ENCODE measurements at places on chromosomes 4 and X. TPM values are rescaled to one million over a fixed set of nuclear protein-coding genes. Genes with fewer than 3 reads are reported as not detected.

MAD2L1 gene
- 38.3 TPM for total RNA-seq

CXCL3 gene
- 4.8 TPM for total RNA-seq

SH3D19 gene
- total RNA-seq = 21.4 TPM

TLL1 gene
- 2.0 TPM for total RNA-seq

SUPT20HL2 gene
- total RNA-seq = not detected

BGN gene
- total RNA-seq = 0.69 TPM

BCORL1 gene
- total RNA-seq = 1.6 TPM

MAGEB17 gene
- not detected for total RNA-seq

FRMD7 gene
- total RNA-seq = not detected

CCKAR gene
- total RNA-seq = not detected

RHOXF2B gene
- total RNA-seq = not detected

- DNase-seq = no peak
These were observed 49.6 kb downstream of the MAP7D2 start for GRCh38 chrX:20066968-20067708.

DNA sequence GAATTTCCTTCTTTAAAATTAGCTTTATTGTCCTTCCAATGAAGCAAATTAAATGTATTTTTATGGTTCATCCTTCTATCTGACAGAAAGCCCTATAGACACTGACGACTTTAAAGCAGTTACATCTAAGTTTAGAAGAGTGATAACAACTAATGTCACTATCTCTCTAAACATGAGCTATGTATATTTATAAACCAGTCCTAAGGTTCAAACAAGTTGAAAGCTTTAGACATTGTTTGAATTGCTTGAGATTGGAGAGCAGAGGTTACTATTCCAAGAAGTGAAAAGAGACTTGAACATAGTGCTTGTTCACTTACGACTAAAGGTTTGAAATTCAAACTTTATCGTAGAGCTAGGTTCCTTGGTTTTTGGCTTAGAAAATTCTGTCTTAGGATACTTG, 30.2 kb upstream of the EIF1AX start:
- DNase-seq = no peak

DNA sequence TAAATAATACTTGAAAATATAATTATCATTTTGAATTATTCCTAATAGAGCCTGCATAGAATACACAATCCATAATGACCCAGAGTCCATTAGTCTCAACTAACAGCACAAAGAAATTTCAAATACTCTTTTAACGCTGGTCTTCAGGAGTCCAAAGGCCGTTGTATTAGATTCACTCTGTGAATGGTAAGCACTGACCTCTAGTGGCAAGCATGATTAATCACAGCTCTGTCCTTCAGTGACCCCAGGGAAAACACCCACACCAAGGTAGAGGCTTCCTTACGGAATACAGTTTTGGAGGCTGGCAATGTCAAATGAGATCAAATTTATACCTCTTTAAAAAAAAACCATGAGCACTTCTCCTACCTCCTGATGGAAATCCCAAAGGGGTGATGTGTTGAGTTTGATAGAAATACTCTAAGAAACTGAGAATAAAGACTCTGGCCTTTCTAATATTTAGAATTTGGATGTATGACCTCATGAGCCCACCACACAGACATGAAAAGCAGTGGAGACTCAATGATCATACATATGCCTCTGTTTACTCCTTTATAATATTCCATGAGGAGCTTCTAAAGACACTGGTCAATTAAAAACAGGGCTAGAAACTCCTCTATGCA, 147.2 kb upstream of the DKK2 start:
- DNase-seq = peak; percentile 27

DNA sequence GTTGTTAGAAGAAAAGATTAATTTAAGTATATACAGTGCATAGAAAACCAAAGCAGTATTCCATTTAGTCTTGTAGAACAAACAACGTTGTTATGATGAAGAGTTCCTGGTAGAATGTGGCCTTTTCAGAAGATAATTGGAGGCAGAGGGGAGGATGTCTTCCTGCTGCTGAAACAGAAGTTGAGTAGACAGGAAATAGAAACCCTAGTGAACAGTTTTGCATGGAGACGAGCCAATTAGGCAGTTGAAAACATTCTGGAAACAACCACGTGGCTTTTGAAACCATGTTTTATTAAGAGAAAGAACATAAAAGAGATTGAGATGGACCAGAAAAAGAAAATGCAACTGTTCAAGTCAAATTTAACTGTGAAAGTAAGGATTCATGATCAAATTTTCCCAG, 325.2 kb downstream of the CAMK2D start:
- DNase-seq = no peak

DNA sequence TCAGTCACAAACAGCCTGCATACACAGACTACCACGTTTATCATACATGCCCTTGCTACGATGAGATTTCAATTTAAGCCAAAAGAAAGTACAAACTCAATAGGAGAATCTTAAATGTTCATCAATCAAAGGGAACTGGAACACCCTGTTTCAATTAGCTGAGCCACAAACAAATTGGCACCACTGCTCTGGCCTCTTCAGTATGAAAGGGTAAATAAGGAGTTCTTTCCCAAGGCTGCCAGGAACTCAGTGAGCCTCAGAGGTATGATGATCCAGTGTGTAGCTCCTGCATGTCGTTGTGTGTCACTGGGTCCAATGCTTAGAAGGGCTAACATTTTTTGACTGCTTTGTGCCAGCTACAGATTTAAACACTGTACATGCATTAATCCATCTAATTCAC, 5.4 kb downstream of the RNF150 start:
- no peak for DNase-seq

- DNase-seq = no peak
These were observed 1668.7 kb upstream of the PCDH7 start for GRCh38 chr4:29051381-29051965.

GRCh38 chrX:50613846-50614245, 143.2 kb upstream of the DGKK start:
- DNase-seq = no peak

- no peak for DNase-seq
These were observed 18.2 kb downstream of the VAMP7 start for GRCh38 chrX:155899366-155899765.

DNA sequence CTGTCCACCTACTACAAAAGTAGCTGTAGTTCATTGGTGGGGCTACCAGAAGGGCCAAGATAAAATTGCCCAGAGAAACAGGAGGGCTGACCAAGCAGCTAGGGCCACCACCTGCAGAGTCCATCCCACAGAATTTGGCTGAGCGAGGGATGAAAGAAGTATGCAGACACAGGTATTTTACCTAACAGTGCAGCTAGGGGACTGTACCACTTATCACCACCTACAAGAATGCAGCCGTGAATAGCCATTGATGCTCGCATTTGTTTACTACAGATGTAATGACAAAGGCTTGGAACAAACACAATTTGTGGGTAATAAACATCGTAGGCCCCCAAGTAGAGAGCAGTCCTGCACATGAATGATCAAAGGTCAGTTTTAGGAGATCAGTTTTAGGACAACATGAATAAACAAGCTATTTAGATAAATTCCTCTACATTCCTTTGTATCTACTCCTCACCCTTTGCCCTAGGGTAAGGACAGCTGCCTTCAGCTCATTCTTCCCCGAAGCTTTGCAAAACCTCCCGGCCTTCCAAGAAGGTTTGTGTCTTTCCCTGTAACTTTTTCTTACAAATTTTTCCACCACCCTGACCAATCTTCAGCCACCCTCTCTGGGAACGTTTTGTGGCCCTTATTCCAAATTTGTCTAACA, 49.5 kb downstream of the ZNF718 start:
- DNase-seq = no peak

GRCh38 chr4:182189103-182189878, 53.9 kb upstream of the TENM3 start:
- peak; percentile 31 for DNase-seq

DNA sequence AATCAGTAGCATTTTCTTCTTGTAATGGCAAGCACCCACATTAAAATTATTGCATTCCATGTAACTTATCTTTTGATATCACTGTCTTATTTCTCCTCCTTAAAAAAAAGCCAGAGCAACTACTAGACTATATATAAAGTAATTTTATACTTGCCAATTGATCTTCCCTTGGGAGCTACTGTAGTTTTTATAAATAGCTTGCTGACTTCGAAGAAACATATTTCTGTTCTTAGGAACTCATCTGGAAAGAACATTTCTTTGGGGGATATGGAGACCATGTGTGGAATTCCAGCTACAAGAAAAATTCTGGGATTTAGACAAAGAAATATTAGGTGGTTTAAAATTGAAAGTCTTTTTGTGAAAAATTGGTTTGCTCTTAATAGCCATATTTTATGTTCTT, 94.9 kb downstream of the BMPR1B start:
- DNase-seq = no peak

GRCh38 chr4:114497116-114497515, 101.5 kb upstream of the UGT8 start:
- DNase-seq = no peak

DNA sequence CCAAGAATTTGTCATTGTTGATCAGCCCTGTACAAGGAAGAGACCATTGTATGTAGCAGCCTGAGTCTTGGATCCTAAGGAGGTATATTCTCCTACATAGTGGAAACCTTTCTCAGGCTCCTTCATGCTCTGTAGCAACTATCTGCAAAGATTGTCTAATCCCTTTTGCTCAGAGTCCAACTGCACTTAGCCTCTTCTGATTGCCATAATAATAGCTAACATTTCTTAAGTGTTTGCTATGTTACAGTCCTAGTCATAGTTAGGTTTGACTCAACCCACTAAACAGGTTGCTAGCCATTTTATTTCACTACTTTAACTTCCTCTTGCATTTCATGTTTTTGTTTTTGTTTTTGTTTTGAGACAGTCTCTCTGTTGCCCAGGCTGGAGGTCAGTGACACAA, 50.8 kb upstream of the SLC16A2 start:
- no peak for DNase-seq

DNA sequence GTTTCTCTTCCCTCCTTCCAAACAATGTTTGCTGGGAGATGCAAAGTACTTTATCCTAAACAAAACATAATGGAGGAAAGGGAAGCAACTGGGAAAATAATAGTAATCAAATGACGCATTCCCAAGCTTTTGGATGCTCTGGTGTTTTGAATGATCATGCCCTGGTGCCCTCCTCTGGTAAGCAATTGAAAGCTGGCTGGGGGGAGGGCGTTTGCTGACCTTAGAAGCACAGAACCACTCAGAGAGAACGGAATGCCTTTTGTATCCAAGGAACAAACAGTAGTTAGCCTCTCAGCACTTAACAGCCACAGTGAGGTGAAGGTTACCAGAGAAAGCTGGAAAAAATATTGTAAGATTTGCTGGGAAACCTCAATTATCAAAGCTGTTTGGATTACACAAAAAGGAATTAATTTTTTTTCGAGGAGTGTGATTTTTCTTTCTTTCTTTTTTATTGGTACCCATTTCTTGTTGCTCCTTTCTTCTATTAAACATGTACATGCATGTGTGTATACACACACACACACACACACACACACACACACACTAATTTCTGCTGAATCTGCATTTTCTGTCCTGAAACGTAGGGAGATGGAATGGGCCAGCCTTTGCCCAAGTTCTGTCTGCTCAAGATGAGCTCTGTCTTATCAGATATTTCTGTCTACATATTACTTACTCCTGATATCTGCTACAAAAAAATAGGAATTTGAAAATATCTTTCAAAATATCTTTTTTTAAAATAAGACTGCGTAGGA, 155.8 kb upstream of the IGFBP7 start:
- peak; percentile 77 for DNase-seq

GRCh38 chr4:158130204-158130603, 42.6 kb downstream of the GASK1B start:
- no peak for DNase-seq

- DNase-seq = no peak
These were observed 7.4 kb downstream of the WDR44 start for GRCh38 chrX:118353081-118353850.

GRCh38 chrX:4935401-4935800, 1222.0 kb upstream of the PRKX start:
- DNase-seq = no peak

DNA sequence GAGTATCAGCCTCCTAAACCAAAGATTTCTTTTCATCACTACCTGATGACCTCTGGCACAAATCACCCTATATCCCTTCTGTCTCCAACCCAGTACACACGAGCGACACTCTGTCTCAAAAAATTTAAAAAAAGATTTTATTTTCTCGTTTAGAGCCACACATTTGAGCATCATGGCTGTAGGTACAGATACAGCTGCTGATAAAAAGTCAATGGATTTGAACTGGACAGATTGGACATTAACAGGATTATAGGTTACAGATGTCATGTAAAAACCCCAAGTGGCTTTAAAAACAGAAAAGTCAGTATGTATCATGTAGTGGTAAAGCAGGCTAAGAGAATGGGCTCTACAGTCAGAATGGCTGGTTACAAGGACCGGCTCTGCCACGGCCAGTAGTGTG, 171.1 kb downstream of the SCFD2 start:
- DNase-seq = no peak

Data from epithelial cell of proximal tubule (primary cell).